Brain pericyte (primary cell): ENCODE measurements at places on chromosomes 7 and 10.

GRCh38 chr10:96586419-96587263, at the start of gene TM9SF3:
TSS of gene TM9SF3 (minus strand) at chr10:96587012. CDS start at chr10:96586835, 177 bp downstream.
- no peak for DNase-seq

DNA sequence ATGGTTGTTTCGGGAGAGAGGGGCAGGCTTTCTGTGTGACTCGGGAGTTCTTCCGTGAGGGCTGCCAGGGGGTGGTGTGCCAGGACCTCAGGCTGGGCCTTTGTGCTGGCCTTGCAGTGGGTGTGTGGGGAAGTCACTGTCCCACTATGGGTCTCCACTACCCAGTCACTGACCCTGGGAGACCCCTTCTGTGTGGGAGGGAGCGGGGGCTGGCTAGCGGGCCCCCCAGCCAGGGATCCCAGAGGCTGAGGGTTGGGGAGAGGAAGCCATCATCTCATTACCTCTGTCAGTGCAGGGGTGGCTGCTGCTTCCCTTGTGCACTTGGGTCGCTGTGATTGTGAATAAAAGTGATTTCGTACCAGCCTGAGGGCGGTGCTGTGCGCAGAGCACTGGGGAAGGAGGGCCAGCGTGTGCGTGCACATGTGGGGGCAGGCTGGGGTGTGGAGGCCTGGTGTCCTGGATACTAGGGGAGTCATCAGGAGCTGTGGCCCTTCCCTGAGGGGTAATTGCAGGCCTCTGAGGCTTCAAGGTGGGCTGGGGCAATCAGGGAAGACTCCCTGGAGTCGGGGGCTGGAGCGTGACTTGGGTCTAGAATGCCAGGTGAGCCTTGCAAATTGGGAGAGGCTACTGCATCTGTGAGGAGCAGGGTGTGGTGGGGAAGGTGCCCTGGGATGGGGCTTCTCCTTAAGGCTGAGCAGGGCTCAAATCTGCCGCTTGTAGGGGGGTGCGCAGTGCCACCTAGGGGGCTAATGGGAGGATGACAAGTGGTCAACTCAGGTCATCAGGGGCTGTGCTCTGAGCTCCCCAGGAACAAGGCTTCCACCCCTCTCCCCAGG, 98.9 kb downstream of the NEURL1 start:
- DNase-seq: no peak

DNA sequence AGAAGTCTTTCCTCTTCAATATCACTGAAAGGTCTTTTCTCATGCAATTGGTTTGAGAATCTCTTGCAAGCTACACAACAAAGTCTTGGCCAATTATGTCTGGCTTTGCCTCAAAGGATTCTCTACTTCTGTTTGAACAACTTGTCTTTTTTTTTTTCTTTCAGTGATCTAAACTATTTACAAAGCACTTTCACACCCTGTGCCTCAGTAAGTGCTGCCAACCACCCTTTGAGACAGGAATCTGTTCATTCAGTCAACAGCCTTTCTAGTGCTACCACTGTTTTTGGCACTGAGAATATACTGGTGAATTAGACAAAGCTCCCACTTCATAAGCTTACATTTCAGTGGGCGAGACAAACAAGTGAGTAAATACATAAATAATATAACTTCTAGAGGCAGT, 26.9 kb upstream of the SDK1 start:
- no peak for DNase-seq

DNA sequence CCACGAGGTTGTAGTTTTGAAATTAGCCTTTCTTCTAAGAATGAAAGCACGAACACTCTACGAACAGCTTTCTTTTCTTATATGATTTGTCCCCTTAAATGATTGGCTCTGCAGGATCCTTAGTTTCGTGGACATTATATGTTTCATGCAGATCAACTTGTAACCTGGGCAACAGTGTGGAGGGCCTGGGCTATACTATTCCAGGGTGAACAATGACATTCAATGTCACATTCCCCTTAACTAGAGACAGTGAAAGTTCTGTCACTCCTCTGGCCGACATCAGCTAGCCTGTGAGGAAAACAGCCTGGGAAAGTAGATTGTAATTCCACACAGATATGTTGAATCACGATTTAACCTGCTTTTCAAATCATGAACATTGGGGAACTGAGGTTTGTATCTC, 23.4 kb downstream of the TAS2R16 start:
- no peak for DNase-seq

- no peak for DNase-seq
These were observed 113.6 kb downstream of the OAT start for GRCh38 chr10:124305131-124305530.

- no peak for DNase-seq
These were observed 16.3 kb downstream of the VSTM4 start for GRCh38 chr10:49099046-49099445.

- no peak for DNase-seq
These were observed 95.3 kb downstream of the SUGCT start for GRCh38 chr7:40230101-40230500.
